ENCODE measurements at places on chromosomes 13 and 19.

GRCh38 chr13:74838096-74838495 is 643.9 kb downstream of the TBC1D4 start:
- no peak for DNase-seq

DNA sequence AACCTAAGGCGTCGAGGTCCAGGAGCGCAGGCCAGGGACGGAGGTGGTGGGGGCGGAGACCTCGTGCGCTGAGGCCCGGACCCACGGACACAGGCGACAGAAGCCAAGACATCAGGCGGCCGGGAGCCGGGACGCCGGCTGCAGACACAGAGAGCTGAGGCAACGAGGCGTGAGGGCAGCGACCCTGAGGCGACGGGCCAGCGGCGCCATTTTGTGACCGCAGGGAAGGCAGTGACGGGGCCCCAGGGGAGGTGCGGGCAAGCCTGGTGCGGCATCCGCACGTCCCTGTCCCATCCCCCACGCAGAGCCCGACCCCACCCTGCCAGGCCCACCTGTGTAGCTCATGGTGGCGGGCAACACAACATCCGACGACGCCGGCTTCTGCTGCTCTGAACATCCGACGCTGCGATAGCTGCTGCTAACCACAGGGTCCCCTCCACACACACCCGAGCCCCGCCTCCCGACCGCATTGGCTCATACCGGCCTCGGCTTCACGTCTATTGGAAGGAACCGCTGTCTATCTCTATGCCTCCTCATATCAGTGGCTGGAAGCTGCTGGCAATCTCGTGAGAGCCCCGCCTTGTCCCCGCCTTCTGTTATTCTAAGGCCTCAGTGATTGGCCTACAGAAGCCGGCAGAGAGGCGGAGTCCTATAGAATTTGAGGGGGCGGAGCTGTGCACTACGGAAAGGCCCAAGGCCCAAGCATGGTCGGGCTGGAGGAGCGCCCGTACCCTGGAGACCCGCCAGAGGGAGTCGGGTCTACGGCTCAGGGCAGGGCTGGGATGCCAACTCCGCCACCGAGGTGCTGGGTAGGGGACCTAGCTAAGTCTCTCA is at the start of gene AKAP8L:
TSS of gene AKAP8L (minus strand) at position 410 of the 834 bp plus-strand sequence. CDS start at position 345, 65 bp downstream.
- peak; percentile 100 for DNase-seq

DNA sequence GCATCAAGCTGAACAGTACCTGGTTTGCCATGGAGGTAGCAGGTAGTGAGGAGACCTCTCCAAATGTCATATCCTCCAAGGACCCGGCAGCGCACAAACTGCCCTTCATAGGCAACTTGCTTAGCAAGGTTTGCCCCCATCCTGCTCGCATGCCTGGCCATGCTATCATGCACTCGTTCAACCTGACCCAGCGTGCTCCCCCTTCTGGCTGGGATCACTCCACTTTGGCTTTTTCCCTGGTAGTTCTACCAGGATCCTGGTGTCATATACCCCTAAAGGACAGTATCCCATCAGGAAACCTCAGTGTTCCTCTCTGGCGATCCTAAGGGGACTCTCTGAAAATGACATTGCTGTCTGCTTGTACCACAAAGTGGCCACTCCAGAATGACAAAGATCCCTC is 38.6 kb upstream of the ZNF30 start:
- DNase-seq = no peak

- peak; percentile 58 for DNase-seq
These were observed 432.4 kb downstream of the SLITRK1 start for GRCh38 chr13:83449668-83450395.

DNA sequence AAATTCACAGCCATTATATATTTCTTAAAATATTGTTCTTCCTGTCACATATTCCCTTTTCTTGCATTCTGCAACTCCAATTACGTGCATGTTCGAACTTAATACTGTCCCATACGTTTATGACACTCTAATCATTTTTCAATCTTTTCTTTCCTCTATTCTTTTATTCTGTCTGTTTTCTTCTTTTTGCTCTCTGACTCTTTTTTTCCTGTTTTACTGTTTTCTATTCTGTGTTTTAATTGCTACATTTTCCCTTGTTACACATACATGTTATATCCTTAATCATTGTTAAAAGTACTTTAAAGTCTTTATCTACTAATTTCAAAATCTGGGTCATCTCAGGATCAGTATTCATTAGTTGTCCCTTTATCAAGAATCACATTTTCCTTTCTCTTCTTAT is 1149.1 kb upstream of the PCDH20 start:
- DNase-seq = no peak

DNA sequence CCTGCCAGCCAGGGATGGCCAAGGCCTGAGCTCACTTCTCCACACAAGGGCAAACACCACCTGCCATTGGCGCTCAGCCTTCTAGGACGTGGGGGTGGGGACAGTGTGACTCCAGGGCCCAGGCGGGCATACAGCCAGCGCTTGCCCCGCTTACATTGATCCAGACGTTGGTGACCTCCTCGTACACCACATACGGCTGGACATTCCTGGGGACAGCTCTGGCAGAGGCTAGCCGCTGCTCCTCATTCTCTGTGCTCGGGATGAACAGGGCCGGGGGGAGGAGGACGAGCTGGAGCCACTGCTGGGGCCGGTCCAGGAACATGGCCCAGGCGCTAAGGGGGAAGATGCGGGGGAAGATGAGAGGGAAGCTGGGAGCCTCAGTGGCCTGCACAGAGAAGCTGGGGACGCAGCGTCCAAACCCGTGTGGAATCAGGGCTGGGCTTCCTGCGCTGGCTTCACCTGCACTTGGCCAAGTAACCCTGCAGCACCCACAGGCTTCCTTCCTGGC is 25.1 kb upstream of the MYDGF start:
- no peak for DNase-seq

DNA sequence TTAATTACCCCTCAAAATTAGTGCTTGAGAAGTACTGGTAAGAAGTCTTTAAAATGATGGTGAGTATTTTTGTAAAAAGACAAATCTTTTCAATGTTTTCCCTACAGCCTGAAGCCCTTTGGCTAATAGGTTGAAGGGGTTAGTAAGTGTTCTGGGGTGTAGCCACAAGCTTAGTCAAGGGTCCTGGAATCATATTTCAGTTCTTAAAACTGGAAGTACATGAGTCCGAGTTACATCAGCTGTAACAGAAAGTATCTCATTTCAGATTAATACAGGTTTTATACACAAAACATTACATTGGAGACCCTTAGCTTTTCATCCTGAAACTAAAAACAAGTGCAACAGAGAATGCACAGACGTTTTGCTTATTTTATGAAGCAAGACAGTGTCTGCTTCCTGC is 52.7 kb upstream of the TEX29 start:
- peak; percentile 34 for DNase-seq

DNA sequence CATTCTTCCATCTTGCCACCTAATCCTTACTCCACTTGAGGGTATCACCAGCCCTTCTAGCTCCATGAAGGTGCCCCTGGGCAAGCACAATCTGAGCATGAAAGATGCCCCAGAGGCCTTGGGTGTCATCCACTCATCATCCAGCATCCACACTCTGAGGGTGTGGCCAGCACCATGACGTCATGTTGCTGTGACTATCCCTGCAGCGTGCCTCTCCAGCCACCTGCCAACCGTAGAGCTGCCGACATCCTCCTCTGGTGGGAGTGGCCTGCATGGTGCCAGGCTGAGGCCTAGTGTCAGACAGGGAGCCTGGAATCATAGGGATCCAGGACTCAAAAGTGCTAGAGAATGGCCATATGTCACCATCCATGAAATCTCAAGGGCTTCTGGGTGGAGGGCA is 3.1 kb upstream of the KLK3 start:
- DNase-seq = no peak

DNA sequence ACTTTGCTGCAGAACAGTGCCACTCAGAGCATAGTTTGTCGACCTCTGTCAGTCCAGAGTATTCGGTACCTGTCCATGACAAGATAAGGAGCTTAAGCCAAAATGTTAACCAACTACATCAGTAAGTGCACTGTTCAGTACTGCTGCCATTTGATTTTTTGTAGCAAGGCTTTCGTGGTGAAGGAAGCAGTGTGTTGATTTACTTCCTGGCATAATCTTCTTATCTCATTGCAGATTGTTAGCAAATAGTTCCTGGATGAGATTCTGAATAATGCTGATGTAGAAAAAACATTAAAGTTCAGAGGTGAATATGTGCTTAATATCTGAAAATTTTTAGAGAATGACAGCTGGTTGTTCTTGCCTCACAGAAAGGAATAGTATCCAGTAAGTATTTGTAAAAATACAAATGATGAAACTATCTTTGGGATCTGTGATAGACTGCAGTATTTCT is 85.7 kb downstream of the LRRC63 start:
- peak; percentile 45 for DNase-seq

DNA sequence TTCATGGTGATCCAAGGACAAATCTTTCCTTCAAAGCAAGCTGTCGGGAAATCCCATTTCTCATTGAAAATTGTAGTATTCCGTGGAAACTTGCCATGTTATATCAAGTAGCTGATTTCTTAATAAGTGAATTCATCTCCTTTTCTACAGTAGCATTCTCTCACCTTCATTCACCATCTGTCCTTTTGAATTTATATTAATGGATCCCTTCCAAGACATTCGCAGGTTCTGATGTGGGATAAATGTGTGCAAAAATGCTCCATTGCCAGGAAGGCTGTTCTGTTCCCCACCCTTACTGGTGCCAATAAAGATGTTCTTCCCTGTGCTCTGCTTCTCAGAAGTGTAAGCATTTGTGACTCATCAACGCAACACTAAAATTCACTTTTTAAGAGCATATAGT is 36.2 kb downstream of the AMER2 start:
- no peak for DNase-seq

GRCh38 chr13:103188713-103189326 is 122.6 kb upstream of the SLC10A2 start:
- DNase-seq = peak; percentile 64

DNA sequence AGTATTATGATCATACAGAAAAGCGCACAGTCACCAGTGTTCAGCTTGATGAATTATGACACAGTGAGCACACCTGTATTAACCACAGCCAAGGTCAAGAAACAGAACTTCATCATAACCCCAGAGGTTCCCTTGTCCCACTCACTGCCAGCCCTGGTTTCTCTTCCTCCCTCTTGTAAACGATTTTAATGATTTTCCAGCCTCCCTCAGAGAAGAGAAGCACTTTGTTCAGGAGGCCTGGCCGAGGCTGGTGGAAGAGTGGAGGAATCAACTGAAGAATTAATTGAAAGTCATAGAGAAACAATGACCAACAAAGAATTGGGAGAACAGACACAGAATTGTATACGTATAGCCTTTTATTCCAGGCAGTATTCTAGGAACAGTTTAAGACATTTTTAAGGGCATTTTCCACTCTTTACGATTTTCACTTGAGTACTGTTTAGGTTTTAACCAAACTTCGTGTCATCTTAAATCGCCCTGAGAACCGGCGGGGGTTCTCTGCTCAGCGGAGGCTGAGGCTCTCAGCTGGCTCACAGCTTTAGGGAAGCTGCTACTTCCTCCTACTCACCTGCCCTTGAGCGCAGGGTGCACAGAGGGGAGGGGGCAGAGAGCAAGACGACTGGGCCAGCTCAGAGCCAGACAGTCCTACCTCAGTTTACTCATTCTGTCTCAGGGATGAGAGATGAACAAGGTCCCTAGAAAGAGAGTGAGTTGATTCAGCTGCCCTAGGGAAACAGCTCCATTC is 108.6 kb downstream of the AKAP11 start:
- DNase-seq = no peak

- no peak for DNase-seq
These were observed 61.2 kb downstream of the KLF2 start for GRCh38 chr19:16385821-16386220.

DNA sequence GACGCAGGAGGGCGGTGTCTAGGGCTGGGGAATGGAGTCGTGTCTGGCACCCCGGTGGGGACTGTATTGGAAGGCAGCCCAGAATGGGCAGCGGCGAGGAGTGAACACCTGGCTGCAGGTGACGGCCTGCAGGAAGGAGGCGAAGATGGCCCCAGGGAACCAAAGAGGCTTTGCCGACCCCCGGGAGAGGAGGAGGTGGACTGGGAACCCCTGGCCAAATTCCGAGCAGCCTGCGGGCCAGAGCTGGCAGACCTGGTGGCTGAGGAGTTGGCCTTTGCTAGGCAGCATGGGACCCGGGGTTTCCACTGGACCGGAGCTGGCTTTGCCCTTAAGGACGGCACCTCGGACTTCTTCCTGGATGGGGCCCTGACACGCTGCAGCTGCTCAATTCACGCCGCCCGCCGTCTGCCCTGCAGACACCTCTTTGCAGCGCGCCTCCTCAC is 25.9 kb downstream of the ZSWIM9 start:
- no peak for DNase-seq

GRCh38 chr19:48445256-48445605 is 552 bp upstream of the GRWD1 start:
- peak; percentile 93 for DNase-seq

GRCh38 chr13:108426893-108427292 is 157.4 kb downstream of the TNFSF13B start:
- peak; percentile 16 for DNase-seq

- DNase-seq = no peak
These were observed 6.3 kb upstream of the ZNF175 start for GRCh38 chr19:51564791-51565190.

DNA sequence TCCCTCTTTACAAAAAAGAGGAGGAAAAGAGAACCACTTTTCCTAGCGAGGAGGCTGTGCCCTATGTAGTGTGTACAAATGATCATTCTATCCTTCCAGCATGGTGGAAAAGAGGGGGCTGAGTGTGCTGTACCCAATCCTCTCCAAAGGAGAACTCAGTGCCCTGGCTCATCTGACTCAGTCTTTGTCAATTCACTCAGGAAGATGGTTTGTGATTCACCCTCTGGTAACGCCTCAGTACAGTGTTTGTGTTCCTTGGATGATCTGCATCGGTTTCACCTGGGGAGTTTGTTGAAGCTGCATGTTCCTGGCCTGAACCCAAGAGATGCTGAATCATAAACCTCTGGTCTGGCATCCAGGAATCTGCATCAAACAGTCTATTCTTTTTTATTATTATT is 18.3 kb upstream of the ENOX1 start:
- peak; percentile 95 for DNase-seq

GRCh38 chr19:1847684-1848398 is 442 bp downstream of the REXO1 start:
- DNase-seq = peak; percentile 39

DNA sequence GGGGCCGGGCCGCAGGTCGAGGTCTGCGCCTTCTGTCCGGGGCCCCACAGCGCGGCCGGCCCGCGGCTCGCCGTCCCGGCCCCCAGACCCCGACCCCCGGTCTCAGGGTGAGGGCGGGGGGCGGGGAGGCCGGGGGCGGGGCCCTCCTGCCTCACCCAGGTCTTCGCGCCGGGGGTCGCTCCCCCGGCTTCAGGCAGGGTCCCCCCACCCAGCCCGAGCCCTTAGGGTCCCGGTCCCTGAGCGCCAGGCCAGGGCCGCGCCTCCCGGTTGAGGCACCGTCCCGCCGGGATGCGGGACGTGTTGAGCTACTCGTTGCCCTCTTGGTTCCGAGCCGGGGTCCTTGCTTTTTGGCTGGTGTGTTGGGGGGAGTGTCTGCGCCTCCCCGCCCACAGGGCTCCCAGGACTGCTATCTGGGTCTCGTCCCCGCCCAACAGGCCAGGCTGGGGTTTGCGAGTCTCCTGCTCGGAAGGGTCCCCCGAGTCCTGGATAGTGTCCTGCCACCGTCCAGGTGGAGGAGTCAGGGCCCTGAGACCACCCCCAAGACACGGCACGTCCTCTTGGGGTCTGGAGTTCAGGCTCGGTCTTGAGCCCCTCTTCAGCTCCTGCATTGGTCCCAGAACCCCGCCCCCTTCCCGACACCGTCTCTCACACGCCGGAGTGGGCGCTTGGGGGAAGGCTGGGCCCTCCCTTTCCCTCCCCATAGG is 452 bp downstream of the PIAS4 start:
- no peak for DNase-seq

- DNase-seq = peak; percentile 75
These were observed 58.3 kb upstream of the CLDN10 start for GRCh38 chr13:95494082-95494681.
